ENCODE measurements at places on chromosomes 11 and 22.
A peak's percentile ranks its signal among the peaks of the same experiment; 100 is the strongest.

GRCh38 chr11:107566569-107566968 lies 1.0 kb upstream of the ALKBH8 start:
- DNase-seq = no peak

DNA sequence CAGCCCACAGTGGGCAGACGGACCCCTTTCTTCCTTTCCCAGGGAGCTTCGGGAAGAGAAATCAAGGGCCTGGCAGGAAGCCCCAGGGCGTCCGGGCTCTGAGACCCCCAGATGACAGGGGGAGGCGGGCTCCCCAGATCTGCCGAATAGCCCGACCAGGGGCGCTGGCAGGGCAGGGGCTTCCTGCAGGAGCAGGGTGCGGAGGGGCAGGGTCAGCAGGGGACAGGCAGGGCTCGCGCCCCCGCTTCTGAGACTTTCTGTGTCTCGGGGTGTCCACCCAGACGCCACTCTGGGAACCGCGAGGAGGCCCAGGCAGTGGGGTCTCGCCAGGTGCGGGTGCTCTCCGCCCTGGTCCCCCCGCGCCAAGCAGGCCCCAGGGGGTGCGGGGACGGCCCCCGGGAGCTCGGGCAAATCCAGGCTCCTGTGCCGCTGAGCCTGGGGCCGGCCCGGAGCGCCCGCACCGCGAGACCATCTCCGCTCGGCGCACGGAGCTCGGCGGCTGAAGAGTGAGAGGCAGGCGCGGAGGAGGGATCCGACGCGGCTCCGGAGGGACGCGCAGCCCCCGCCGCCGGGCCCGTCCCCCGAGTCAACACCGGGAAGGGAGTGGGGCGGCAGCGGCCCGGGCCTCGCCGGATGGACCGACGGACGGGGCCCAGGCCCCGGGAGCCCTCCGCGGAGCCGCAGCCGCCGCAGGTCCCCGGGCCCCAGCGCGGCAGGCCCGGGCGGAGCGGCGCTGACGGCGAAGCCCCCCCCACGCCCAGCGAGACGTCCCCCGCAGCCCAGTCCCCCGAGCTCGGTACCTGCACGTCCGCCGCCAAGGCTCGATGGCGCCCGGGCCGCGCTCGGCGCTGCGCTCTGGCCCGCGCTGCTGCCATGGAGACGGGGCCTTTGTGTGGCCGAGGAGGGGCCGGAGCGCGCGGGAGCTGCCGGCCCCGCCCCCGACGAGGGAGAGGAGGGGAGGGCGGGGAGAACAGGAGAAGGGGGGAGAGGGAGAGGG lies at the start of gene PLXNB2:
PLXNB2 (minus strand) TSS at position 894 of the 997 bp plus-strand sequence. CDS start 17,062 bp downstream, outside the sequence.
- no peak for DNase-seq

- DNase-seq = no peak
Observed at GRCh38 chr11:116543911-116544475, 228.8 kb downstream of the BUD13 start.

DNA sequence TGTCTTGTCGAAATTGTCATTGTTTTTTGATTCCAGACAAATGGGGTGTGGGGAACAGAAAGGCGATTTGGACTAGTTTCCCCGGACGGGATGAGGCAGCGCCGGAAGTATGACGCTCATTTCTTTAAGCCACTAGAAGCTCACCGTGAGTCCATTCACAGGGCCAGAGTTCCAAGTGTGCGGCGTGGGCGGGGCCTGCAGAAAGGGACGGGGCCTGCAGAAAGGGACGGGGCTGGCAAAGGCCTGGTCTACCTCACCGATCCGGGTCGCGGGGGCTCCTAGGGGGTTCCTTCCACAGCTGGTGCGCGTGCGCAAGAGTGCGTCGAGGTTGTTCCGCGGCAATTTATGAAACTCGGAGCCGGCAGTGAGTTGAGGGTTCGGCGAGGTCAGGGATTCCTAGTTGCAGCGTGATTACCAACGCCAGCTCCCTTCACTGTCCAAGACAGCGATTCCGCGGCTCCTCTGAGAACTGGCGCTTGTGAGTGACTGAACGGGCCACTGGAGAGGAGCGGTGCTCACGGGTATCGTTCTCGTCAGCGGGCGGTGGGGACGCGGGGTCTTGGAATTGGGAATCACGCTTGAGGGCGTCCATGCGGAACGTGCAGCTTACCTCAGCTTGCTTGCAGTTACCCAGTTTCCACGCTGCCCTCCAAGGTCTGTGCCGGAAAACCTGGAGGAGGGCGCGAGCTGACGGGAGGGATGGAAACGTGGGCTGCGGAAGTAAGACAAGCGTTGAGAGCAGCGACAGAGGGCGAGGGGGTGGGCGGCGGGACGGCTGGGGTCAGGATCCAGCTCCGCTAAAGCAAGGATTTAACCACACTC lies at the start of gene ZNF215:
ZNF215 (plus strand) TSS at position 219 of the 822 bp plus-strand sequence. CDS start 5,847 bp downstream, outside the sequence.
- DNase-seq = no peak

- no peak for DNase-seq
Observed at GRCh38 chr11:134359646-134360045, 27.9 kb downstream of the GLB1L2 start.

DNA sequence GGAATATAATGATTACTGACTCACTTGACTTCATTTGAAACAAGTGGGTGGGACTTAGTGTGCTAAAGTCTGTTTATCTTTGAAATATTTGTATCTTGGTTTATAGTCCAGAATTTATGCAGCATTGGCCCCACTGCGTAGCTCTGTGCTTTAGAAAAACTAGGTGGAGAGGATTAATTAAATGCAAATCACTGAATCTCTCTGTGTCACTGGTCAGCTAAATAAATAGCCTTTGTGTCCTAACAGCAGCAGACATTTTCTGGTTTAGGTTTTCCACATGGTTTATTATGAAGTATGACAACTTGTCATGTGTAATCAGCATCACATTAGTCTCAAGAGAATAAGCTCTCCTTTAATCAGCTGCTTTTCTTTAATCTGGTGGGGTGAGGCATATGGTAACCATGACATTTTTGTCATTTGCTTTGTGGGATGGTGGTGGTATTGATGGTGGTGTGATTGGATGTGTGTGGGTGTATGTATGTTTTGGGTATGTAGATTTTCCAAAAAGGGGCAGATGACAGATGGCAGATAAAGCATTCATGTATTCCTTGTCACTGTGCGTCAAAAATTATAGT lies 33.9 kb downstream of the BCL2L13 start:
- DNase-seq = no peak

DNA sequence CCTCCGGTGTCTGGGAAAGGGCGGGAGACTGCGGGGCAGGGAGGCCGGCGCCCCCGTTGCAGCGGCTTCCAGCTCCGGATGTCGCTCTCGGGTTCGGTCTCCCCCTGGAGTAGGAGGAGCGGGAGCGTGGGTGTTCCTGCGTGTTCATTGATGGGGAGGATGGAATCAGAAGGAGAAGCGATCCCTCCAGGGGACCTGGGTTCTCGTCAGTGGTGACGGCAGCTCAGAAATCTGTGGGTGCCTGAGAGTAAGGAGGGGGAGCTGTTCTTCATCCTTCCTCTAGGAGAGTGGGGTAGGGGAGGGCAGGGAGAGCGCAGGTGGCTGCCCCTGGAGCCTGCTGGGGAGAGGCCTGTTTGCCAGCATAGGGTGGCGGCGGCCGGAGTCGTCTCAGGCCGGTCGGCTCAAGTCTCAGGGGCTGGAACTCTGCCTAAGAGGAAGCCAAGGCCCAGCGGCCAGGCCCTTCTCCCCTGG lies 1.1 kb downstream of the UBASH3B start:
- peak; percentile 19 for DNase-seq

- no peak for DNase-seq
Observed at GRCh38 chr11:16111690-16112089, 244.7 kb downstream of the SOX6 start.

GRCh38 chr22:37896181-37896592 lies 9.9 kb upstream of the MICALL1 start:
- peak; percentile 42 for DNase-seq

- no peak for DNase-seq
Observed at GRCh38 chr11:20111871-20112270, 48.4 kb downstream of the DBX1 start.

- DNase-seq = no peak
Observed at GRCh38 chr11:34345540-34345876, 12.3 kb downstream of the ABTB2 start.

- no peak for DNase-seq
Observed at GRCh38 chr11:4181782-4182721, 87.5 kb downstream of the RRM1 start.

GRCh38 chr11:121012091-121012490 lies 11.8 kb upstream of the TBCEL start:
- no peak for DNase-seq

GRCh38 chr22:50009765-50010675 lies 2.5 kb downstream of the IL17REL start:
- no peak for DNase-seq

- DNase-seq = no peak
Observed at GRCh38 chr11:105870516-105871113, 151.4 kb downstream of the MSANTD4 start.

- DNase-seq = no peak
Observed at GRCh38 chr11:115166820-115167219, 337.4 kb downstream of the CADM1 start.

DNA sequence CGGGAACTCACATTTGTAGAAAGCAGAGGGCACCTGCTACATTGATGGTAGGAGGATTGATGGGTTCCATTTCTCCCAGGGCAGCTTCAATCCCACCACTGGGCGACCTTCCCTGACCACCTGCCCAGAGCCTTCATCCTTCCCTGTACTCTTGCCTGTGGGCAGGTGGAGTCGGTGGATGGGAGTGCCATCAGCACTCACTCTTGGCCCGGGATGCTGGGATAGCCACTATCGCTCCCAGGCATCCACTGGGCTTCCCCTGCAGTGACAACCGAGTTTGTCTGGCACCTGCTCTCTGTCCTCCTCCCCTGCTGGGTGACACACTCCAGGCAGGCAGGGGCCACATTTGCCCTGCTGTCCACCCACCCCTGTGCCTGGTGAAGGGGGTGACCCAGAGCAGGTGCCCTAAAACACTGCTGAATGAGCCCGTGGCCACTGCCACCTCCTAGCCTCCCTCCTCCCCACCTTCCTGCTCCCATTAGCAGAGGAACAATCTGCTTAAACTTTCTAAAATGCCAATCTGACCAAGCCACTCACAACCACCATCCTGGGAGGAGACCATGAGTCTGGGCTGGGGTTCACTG lies 604.7 kb downstream of the TBC1D22A start:
- no peak for DNase-seq

DNA sequence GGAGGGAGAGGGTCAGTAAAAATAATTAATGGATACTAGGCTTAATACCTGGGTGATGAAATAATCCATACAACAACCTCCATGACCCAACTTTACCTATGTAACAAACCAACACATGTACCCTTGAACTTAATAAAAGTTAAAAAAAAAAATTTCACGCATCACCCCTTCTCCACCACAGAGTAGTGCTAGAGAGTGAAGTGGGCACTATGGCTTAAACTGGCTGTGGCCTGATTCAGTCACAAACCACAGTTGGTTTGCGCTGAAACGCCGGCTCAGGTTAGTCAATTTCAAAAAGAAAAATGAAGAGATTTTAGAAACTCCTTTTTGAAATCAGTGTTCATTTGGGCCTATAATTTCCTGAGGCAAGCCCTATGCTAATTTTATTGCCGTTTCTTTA lies 144.3 kb downstream of the TRPC6 start:
- DNase-seq = no peak

DNA sequence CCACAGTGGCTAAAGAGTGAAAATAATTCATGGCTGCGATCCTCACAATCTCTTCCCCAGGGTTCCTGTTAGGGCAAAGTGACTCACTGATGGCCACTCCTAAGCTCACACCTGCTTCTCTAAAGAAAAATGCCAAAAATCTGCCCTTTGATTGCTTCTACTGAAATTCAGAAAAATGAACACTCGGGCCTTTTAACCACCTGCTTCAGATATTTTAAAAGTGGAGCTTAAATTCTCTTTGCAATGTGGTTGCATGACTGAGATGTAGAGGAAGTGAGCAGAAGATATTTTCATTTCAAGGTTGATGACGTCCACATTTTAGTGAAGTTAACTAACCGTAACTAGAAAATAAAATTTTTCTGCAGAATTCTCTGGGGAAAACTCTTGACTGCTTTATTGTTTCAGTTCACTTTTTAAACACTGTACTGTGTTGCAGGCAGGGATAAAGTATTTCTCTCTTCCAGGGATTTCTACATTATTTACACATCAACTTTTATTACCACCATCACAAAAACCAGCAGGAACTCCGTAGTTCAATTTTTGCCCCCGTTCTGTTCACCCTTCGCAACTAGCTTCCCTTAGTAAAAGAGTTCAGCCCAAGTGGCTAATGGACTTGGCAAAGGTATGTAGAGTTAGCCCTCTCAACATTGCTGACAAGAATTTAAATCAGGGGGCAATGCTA lies 8.5 kb downstream of the RAB30 start:
- DNase-seq = no peak

- no peak for DNase-seq
Observed at GRCh38 chr22:20983081-20983771, 1.1 kb downstream of the LZTR1 start.

DNA sequence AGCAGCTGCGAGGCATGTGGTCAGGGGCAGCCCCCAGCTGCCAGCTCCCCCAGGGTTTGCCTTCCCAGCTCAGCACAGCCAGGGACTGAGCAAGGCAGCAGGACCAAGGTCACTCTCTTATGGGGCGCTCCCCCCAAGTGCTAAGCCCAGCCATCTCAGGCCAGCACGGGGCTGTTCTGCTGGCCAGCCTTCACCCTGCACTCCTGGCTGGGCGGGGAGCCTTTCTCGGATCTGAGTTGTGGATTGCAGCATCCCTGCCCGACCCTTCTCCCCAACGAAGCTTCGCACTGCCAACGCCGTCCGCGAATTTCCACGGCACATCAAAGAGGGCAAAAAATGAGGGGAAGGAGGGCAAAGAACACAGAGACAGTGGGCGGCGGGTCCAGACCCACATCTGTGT lies 42.5 kb upstream of the GAL start:
- no peak for DNase-seq

- DNase-seq = no peak
Observed at GRCh38 chr11:9250139-9250582, 15.0 kb downstream of the DENND5A start.
